NCI-H146 (cell line): ENCODE measurements at places on chromosomes 5 and 9.

DNA sequence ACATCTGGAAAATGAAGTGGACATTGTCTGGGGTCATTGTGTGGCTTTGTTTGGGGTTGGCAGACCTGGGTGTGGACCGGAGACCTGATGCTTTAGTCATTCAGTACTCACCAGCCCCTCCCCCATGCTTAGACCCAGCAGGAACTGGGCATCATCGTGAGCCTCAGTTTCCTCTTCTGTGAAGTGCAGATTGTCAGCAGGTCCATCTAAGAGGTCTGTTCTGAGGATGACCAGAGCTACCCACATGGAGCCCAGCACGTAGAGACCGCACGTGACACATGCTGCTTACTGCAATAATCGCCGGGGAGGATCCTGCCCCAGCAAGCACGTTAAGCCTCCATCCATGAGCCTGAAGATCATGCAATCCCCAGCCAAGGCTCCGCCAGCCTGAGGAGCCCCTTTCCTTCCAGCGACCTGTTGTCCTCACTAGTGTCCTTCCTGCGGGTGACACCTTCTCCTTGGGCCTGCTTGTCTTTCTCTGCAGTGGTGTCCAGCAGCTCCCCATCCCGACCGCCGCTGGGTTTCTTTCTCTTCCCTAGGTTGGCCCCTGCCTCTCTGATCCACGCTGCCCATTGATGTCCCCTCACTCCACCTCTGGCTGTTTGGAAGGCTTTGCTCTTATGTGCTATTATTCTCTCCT is 26.7 kb upstream of the IRX4 start:
- DNase-seq, result no peak

DNA sequence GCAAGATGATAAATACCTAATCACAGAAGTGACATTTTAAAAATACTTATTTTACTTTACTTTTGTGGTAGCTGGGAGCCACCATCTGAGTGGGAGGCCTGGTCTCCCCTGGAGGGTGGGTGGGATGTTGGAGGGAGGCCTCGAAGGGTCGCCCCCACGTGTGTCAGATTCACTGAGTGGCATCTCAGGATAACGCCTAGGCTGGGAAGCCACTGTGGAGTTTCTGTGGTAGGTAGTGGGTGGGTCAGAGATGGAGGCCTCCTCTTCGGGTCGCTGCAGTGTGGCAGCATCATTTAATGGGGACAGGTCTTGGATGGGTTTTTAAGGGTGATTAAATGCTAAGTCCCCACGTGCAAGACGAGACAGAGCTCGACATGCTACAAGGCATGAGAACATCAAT is 1154.8 kb upstream of the CDH18 start:
- no peak for DNase-seq

DNA sequence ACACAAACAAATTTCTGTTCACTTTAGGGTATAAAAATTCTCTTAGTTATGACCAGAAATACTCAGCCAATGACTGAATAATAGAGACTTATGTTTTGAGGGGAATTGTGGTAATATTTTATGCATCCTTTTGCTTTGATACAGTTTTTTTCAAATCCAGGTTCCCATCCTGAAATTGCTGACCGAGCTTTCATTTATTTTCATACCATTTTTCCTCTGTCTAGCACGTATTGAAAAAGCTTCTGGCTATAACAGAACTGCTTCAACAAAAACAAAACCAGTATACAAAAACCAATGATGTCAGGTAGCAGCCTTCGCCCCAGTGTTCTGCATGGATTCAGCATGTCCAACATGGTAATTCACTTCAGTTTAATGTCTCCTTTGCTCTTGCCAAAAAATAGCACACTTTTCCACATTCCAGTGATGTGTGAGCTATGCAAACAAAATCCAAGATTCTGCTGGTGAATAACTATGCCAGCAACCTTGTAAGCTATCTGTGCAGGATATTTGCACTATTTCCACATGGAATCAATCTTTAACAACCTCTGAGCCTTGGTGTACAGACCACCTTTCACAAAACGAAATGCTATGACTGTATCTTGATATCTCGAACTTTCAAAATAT is 22.0 kb downstream of the CCNH start:
- DNase-seq, result no peak

- no peak for DNase-seq
These were observed 192.8 kb downstream of the FBN2 start for GRCh38 chr5:128345247-128345646.

GRCh38 chr9:13863112-13863511 is 450.8 kb downstream of the NFIB start:
- DNase-seq, result no peak
